ENCODE measurements at places on chromosomes 5 and 9. TPM values are rescaled to one million over a fixed set of nuclear protein-coding genes. Genes with fewer than 3 reads are reported as not detected.

PCBD2 gene
- 6.0 TPM for total RNA-seq

LRRC26 gene
- not detected for total RNA-seq

SLC36A2 gene
- total RNA-seq = 0.19 TPM

PCA3 gene
- total RNA-seq = not detected

LRRC70 gene
- 13.9 TPM for total RNA-seq

TXNDC8 gene
- total RNA-seq = not detected

All from subcutaneous adipose tissue (tissue), 4 donors.